Bone marrow (tissue), 2 donors: ENCODE measurements at places on chromosomes 5 and 9.

GRCh38 chr5:54390015-54390414, 65.5 kb upstream of the HSPB3 start:
- no peak for DNase-seq

GRCh38 chr5:72539038-72539437, 31.8 kb upstream of the ZNF366 start:
- DNase-seq, result no peak

DNA sequence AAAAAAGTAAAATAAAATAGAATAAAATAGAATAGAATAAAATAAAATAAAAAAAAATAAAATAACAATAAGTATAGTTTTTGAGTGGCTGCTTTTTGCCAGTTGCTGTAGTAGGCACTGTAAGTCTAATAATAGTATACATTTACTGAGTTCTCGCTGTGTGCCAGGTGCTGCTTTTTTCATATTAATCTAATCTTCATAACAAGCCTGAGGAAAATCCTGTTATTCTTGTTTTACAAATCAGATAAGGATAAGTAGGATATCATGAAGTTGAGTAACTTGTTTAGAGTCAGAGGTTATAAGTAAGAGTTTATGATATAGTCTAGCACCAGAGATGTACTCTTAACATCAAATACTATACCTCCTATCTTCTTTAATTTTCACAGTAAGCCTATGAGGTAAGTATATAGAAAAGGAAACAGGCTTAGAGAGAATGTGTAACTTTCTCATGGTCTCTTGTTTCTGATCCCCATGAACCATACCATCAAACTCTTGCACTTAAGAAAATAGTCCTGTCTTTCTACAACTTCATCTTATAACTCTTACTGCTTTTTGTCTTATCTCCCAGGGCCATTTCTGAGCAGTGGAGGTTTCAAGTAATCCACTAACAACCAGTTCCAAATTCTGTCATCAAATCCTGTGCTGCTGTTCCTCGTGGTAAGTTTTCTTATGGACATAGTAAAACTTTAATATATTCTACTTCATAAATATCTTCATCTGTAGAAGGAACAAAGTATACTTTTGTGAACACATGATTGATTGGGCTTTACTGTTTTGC, 18.7 kb downstream of the RMI1 start:
- no peak for DNase-seq

DNA sequence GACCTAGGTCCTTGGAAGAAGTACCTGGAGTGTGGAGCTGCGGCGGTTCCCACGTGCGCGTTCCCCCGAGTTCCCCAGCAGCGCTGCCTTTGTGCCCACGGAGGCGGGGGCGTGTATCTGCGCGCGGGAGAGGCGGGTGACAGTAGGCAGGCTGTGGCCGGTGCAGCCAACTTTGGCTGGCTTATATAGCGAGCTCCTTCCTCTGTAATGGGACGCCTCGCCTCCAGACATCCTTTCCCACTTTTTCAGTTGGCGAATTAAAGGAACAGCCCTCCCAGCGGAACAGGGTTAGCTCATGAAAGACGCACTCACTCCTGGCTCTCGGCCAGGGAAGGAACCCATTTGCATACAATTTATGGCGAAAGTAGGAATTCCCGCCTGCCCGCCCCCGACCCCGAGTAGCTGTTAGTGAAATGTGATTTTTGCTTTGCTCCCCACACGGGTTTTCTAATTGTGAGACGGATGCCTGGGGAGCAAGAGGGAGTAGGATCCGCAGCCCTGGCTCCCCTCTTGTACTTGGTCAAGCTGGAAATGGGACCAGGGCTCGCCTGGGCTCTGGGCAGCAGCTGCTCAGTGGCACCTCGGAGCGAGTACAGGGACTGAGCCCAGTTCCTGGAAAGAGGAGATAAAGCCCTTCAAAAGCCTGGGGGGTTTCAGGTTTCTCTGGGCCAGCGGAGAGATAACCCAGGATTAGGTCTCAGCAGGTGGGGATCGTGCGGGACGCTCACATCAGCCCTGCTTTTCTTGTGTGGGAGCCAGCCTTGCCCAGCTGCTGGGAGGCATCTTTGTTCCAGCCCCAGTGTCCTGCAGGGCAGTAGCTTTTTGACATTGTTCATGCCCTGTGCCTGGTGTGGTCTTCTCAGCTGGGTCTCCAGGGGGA, at the start of gene TNC:
TSS of gene TNC (minus strand) at position 159 of the 880 bp plus-strand sequence. CDS start 27,139 bp downstream, outside the sequence.
- DNase-seq, result no peak

DNA sequence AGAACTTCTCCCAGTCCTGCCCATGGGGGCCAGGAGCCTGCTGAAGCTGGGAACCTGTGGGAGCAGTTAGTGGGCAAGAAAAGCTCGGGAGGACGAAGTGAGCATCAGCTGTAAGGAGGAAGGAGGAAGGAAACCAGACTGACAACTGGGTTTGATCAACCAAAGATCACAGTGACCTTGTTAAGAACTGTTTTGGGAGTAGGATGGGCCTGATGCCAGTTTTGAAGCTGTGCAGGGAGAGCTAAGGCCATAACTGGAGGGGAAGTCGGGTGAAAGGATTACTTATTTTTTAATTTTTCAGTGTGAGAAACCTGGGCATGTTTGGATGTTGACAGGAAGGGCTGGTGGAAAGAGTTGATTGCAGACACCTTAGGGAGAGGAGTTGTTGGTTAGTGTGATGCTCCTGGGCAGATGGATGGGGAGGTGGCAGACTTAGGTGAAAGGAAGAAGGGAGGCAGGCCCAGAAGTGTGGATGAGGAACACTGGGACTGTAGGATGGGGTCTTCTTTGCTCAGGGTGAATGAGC, 58.3 kb upstream of the KLF4 start:
- no peak for DNase-seq

- DNase-seq, result no peak
Observed at GRCh38 chr5:134236318-134236717, 10.4 kb upstream of the PPP2CA start.

DNA sequence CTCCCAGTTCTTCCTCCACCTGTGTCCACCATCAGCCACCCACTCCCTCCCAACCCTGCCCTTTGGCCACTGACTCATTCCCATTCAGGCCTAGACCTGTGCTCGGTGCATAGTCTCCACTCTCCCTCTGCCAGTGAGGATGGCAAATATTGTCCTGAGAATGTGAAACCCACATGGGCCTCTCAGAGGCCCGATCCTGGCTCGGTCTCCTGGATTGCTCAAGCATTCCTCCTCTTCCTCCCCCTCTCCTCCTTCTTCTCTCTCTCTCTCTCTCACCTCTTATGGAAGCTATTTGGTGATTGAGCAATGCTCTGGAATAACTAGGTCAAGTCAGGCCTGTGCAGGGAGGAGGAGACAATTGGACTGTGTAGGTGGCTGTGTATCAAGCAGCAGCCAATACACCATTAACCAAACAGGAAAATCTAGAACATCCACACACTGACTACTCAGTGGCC, 99.9 kb downstream of the KLF4 start:
- no peak for DNase-seq

GRCh38 chr9:98995059-98995671, 51.5 kb downstream of the COL15A1 start:
- DNase-seq, result no peak

DNA sequence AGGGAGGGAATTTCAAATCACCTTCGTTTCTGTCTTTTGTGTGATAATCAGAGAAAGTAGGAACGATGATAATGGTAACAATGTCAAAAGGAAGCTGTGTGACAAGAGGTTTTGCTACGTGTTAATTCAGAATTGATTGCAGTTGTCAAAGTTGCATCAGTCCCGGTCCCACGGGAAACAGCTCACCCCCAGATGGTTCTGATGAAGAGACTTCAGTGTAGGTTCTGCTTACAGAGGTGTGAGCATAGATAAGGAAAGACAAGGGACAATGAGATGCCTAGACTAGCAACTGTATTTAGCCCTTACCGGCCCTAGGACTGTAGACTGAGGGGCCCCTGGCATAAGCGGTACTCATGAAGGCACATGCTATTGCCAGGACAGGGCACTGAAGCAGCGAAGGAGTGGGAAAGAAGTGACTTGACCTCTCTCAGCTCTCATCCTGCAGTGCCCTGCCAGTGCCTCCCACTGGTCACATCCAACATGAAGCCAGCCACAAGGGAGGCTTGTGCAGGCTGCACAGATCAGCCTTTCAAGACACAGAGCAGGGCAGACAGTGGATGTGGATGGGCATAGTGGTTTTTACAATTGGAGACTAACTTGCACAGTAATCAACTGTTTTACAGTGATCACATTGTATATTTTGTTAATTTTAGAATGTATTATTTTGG, 21.1 kb downstream of the PDE8B start:
- no peak for DNase-seq
